Cardiac muscle cell (in vitro differentiated cells and primary cell): ENCODE measurements at places on chromosomes 4 and X.

GRCh38 chrX:136198010-136198409 is 50.7 kb downstream of the FHL1 start:
- no peak for DNase-seq

- DNase-seq = no peak
These were observed 9.9 kb downstream of the KCTD8 start for GRCh38 chr4:44438687-44439086.

DNA sequence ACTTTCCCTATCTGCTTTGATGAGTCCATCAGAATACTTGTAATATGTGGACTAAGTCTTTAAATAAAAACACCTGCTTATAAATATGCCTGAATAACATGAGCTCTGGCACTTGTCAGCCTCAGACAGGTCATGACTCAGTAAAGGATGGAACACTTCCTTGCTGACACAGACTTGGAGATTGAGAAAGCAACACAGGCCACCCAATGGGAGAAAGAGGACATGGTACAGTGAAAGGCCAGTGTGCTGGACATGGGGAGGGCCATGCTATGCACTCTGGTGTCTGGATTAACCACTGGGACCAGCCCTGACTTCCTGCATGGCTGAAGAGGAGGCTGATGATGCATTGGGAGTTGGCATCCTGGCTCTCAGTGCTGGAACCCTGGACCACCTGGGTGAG is 149.5 kb downstream of the DHRSX start:
- DNase-seq = peak; percentile 59

GRCh38 chrX:77493677-77494553 is 46.7 kb downstream of the FGF16 start:
- DNase-seq = peak; percentile 53

DNA sequence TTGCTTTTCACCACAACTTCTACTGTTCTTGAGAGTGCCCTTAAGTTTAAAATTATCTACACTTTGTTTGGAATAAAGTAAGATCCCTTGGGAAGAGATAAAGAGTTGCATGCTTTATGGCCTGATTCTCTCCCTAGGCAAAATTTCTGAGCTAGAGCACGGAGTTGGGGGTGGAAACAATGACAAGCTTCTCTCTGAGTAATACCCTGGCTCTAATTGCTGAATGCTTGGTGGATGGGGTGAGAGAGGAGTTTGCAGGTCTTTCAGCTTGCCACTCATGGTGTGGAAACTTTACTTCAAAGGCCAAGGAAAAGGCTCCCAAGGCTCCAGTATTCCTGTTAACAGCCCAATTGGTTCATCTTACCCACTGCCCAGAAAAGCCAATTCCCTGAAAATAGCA is 26.1 kb upstream of the PRDM8 start:
- DNase-seq = peak; percentile 76

GRCh38 chr4:58191109-58191508 is 1080.9 kb upstream of the IGFBP7 start:
- DNase-seq = no peak
